Fibroblast of mammary gland (primary cell): ENCODE measurements at places on chromosomes 3 and 15.

GRCh38 chr15:57329582-57330367 lies 46.5 kb upstream of the CGNL1 start:
- DNase-seq = no peak

DNA sequence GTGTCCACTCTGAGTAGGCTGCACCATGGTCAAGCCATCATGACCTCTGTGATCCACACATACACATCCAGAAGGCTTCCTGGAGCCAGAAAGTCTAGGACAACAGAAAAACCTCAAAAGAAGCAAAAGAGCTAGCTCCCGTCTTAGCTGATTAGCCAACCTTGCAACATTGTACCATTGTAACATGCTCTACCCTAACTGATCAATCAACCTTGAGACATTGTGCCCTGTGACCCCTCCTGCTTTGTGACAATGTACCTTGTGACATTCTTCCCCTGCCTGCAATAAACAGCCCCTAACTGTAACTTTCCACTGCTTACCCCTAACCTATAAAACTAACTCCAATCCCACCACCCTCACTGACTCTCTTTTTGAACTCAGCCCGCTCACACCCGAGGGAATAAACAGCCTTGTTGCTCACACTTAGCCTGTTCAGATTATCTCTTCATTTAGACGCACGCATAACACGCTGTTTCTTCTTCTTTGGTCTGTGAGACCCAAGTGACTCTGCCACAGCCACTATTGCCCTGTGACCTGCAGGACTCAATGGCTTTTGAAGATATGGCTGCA lies 1104.6 kb downstream of the OTOL1 start:
- no peak for DNase-seq

- DNase-seq = no peak
Measured at GRCh38 chr3:150098621-150099020, 127.9 kb upstream of the PFN2 start.

- peak; percentile 54 for DNase-seq
Measured at GRCh38 chr15:35713733-35714132, 167.8 kb upstream of the DPH6 start.

GRCh38 chr15:98823012-98823458 lies 174.7 kb downstream of the IGF1R start:
- DNase-seq = peak; percentile 91

DNA sequence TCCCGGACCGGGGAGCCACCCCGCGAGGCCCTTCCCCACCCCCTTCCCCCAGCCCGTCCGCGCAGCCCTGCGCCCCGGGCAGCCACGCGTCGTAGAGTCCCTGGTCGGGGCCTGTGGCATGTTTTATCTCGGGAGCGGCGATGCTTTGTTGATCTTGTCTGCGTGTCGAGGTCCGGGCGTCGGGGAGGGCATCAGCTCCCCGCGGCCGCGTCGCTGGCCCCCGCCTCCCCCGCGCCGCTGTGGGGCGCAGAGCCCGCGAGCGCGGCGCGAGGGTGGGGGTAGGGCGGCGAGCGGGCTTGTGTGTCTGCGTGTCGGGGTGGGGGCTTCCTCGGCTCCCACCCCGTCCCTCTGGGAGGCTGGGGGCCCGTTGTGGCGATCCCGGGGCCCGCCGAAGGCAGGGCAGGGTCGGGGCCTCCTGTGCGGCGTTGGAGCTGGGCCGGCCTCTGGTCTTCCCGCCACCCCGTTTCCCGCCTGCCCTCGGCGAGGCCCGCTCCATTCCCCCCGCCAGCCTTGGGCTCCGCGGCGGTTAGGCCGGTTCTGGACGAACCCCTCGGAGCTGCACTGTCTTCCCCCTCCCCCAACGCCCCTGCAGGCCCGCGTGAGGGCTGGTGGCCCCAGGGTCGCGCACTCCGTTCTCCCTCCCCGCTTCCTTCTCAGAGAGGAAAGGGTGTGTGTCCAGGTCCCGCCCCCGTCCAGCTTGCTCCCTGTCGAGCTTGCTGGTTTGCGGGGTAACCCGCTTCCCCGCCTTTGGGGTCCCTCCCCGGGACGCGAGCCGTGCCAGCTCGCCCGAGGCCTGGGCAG lies 695 bp downstream of the GMPS start:
- peak; percentile 25 for DNase-seq

DNA sequence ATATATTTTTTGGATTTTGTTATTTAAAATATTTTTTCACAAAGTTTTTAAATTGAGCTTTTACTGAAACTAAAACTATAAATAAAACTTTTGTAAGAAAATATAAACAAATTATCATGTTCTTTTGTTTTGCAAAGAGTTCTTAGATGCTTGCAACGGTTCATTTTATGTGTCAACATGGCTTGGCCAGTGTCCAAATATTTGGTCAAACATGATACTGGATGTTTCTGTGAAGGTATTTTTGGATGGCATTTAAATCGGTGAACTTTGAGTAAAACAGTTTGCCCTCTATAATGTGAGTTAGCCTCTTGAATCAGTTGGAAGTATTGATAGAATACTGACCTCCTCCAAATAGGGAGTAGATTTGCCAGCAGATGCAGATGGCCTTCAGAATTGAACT lies 612.6 kb upstream of the NECTIN3 start:
- DNase-seq = peak; percentile 14

DNA sequence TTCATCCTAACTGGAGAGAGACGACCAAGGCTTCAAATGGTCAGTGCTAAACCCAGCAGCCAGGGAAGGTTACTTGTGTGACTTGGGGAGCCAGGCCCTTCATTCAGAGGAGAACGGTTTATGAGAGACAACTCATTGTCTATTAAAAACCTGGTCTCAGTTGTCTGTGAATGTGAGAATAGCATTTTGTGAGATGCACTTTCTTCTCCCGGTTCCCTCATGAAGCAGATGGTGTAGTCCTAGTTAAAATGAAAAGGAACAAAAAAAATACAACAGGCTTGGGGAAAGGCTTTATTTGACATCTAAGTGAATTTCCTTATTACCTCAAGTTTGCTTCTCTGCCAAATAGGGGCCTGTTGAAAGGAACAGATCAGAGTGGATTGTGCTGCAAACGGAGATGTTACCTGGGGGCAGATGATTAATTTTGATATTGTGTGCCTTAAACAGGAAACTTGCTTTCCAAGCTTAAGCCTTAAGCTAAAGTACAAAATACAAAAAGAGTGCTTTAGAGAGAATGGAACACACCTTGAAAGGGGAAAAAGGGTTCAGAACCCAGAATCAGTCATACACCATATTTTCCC lies 202.7 kb upstream of the BHLHE40 start:
- no peak for DNase-seq

GRCh38 chr3:4748701-4749378 lies 230.4 kb upstream of the BHLHE40 start:
- no peak for DNase-seq

- peak; percentile 61 for DNase-seq
Measured at GRCh38 chr3:160921020-160921635, 165.1 kb downstream of the PPM1L start.

- peak; percentile 0 for DNase-seq
Measured at GRCh38 chr3:87900061-87900460, 158.7 kb downstream of the CGGBP1 start.

DNA sequence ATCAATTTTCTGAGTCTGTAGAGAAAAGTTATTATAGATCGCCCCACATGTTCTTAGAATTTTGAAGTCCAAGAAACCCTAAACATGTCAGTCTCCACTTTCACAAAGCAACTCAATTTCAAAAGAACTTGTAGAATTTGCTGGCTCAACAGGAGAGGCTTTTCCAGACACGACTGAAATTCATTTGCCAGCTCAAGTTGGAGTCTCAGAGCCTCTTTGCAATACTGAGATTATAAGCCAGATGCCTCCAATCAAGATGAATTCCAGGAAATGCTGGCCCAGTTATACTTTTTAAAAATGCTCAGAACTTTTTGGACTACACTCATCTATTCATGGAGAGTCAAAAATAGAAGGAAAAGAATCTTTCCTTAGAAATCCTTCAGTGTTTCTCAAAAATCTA lies 56.9 kb upstream of the NLGN1 start:
- no peak for DNase-seq

GRCh38 chr3:195094191-195094921 lies 176.6 kb downstream of the XXYLT1 start:
- no peak for DNase-seq

- no peak for DNase-seq
Measured at GRCh38 chr15:22903961-22904534, 65.6 kb downstream of the NIPA2 start.

DNA sequence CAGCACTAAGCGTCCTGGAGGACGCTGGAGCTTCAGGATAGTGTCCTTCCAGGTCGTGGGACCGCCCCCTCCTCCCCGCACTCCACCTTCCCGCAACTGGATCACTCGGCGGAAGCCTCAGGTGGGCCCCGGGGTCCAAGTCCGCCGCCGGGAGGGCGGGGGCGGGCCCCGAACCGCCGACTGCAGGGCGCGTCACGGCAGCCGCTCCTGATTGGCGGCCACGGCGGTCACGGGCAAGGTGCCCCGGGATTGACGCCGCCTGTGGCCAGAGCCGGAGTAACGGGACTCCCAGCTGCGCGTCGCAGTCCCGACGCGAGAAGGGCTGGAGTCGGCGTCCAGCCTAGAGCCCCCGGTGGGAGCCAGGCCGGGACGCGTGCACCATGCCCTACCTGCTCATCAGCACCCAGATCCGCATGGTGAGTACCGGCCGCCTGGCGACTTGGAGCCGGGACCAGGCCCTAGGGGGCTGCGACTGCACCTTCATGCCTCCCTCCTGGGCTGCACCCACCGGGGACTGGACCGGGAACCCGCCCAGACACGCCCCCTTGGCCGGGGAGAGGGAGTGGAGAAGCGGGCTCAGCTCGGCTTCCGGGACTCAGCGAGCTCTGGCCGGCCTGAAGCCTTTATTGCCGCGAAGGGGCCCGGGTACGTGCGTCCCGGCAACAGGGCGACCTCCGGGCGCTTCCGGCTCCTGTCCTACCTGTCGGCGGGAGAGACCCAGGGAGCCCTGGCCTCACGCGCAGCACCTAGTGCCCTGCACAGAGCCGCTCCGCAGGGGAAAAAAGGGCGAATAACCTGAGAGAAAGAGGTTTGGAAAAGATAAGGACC lies at the start of gene GCHFR:
TSS of gene GCHFR (plus strand) at position 268 of the 828 bp plus-strand sequence. CDS start at position 381, 113 bp downstream.
- peak; percentile 33 for DNase-seq

- peak; percentile 36 for DNase-seq
Measured at GRCh38 chr3:107315141-107315540, 62.1 kb upstream of the CCDC54 start.

DNA sequence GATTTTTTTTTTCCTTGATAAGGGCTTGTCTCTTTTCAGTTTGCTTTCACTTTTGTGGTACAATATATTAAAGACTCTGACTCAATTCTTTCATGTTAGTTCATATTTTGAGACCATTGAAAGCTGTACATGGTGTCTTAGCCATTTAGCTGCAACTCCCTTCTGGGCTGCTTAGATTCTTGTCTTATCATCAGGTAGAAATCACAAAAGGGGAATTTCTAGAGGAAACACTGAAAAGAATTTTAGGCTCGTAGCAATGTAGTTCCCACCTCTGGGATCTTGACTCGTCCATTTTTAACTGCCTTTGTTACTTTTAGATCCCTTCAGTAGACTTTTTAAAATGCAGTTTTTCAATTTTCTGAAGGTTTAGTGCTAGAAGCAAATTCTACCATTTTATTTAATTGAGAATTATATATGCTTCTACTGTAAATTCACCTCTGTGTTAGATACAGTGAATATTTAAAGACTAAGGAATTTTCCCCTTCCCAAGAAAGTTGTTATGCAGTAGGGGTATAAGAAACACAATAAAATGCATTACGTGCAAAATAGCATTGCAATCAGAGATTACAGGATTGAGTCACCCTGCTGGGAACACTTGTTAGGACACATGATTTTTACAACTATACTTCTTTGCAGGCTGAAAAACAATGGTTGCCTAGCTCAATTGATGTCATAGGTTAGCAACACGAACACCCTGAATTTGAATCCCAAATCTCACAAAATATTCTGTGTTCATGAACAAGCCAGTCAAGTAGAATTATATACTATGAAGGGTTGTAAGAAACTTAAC lies 772.7 kb downstream of the PDCD6IP start:
- DNase-seq = no peak

DNA sequence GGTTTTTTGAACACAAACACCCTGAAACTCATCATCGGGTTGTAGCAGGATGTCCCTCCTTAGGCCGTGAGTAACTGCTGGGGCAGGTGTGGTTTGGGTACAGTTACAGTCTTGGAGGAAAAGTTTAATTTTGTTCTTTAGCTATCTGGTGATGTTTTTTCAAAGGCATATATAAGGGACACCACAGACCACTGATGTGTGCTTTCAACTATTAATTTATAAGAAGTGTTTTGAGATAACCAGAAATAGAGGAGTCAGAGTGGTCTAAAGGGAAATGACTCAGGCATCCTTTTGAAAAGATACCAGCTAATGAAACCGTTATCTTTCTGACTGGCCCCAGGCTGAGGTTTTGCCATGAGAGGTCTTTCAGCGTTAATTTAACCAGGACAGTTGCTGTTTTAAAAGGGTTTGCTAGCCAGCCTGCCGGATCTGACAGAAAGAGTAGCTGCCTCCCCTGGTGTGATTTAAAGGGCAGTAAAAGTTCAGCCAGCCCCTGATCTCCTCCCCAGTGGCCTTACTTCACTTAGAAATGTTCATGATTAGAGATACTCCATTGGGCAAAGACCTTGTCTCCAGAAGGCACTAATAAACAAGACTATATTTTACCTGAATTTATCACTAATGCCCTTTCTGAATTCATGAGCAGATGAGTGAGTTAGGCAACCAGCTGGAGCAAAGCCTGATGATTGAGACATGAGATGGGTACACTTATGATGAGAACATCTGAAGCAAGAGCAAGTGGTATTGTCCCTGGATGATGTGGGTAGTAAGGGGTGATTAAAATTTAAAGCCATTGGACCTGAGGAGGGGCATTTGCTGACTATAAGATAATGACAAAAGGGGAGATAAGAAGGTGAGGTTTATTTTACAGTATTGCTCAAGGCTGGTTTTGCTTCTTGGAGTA lies 482.5 kb upstream of the TBL1XR1 start:
- DNase-seq = peak; percentile 67

DNA sequence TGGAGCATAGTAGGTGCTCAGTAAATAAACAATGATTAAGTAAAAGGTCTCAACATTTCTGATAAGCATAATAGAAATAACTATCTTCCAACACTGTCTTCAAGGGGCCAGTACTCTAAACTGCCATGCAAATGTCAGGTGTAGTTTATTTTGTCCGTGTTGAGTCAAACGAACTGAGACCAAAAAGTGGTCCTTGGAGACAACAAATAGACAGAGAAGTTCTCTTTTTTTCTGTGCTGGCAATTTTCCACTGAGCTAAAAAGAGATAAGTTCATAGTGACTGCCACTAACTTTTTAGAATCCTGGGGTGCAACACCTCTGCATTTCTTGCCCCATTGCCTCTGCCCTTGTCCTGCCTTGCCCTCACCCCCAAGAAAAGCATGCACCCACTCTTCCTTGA lies 14.7 kb upstream of the MBNL1 start:
- no peak for DNase-seq

GRCh38 chr3:112086076-112086854 lies at the start of gene C3orf52:
Gene C3orf52, plus strand, starts transcription at chr3:112086389. Its CDS starts 19 bp downstream, at chr3:112086408.
- peak; percentile 59 for DNase-seq
